ENCODE measurements at places on chromosomes 16 and 17.

- no peak for DNase-seq
Measured at GRCh38 chr17:64378890-64379354, 11.7 kb downstream of the PECAM1 start.

DNA sequence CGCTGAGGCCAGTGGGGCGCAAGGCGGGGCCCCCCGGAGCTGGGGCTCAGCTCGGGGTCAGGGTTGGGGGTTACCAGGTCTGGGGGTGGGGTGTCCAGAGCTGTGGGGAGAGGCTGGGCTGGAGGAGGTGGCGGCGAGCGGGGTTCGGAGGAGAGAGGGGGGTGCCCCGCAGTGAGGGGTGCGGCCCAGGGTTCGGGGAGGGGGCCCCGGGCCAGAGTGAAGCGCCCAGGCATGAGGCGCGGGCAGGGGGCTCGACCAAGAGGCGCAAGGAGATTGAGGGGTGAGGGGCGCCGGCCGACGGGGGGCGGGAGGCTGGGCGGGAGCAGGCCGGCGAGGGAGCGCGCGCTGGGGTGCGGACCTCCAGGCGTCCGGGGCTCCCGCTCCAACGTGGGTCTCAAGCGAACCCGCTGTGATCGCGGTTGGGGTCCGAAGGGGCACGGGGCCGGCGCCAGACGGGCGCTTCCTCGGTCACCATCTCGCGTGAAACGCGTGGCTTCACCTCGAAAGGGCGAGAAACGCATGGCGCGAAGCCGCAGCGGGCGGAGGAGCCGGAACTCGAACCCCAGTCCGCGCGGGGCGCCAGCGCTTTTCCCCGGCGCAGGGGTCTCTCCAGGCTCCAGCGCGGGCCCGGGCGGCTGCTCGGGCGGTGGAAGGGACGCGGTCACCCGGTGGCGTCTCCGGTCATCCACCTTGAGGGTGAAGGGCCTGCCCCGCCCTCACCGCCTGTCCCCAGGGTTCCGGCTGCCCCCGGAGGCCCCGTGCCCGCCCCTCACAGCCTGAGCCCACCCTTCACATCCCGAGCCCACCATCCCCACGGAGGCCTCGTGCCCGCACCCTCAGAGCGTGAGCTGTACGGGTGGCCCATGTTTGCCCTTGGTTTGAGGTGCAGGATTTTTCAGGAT, 846 bp downstream of the CPNE7 start:
- DNase-seq = no peak

DNA sequence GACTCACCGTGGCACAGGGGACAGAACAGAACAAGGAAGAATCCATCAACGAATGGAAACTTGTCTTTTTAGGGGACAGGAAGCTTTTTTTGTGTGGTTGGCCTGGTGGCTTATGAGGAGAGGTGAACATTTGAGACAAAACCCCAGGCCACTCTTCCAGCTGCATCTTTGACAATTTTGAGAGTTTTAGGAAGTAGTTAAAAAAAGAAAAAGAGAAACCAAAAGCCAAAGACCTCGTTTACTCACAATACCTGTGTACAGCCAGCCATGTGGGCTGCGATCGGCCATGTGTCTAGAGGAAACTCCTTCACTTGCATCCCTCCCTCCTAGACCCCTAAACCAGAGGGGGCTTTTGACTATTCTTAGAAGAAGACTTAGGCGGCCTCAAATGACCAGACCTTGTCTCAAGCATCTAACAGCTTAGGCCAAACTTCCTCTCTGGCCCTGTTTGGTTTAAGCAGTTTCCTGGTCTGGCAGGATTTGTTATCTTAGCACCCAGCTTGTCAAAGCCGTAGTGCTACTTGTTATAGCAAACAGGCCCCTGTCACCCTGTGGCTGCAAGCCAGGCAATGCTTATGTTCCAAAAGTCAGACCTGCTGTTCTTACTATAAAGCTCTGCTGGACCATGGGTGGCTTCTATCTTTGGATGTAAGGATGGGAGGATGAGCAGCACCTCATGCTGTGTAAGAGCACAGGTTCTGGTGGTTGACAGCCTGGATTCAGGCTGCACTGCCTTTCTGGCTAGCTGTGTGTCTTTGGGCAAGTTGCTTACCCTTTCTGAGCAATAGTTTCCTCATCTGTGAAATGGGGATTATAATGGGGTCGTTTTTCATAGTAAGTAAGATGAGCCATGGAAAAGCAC, 17.7 kb downstream of the KSR1 start:
- DNase-seq = peak; percentile 69

DNA sequence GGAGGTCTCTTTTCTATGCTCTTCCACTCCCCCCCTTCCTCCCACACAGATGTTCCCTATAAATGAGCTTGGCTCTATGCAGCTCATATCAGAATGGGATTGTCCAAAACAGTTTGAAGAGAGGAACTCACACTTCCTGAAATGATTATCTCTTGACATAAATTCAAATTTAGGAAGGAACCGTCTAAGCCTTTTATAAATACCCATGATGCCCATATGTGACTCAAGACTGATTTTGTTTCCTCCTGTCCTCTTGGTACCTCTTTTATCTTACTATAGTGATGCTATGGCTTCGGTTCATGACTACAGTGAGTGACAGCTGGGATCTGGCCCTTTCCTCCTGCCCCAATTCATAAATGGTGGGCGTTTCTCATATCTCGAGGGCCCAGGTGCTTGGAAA, 16.6 kb upstream of the TERF2 start:
- no peak for DNase-seq

GRCh38 chr17:6623941-6624340, 16.6 kb downstream of the KIAA0753 start:
- no peak for DNase-seq

GRCh38 chr17:55344514-55344997, 77.1 kb downstream of the MMD start:
- DNase-seq = no peak

- peak; percentile 70 for DNase-seq
Measured at GRCh38 chr17:48547808-48548522, 3.1 kb upstream of the HOXB2 start.

DNA sequence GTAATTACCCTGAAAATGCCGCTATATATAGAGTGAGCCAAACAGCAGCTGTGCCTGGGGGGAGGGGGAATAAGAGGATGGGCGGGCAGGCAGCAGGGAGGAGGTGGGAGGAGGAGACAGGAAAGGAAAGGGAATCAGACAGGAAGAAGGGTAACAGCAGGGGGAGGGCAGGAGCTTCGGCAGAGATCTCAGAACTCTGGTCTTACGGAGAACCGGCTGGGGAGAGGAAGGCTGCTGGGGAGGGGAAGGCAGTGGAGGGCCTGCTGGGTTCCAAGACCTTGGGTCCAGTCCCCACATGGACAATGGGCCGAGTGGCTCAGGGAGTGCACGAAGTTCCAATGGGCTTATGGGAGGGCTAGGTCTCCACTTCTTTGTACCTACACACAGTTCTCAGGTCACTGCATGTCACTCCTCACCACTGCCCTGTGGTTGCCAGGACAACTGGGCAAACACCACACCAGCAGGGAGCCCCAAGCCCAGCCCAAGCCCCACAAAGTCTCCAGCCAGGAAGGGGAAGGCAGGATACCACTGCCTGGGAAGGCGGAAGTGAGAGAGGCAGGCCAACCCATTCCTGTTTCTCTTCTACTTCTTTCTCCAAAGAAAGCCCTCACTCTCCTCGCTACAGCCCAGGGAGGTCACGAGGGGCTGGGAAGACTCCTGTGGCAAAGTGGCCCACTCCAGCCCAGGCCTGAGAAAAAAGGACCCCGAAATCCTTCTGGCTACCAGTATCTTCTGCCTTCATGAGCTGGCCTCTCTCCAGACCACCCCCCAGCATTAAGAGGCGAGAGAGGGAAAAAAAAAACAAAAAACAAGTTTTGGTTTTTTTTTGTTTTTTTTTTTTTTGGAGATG, 25.3 kb downstream of the G6PC3 start:
- DNase-seq = peak; percentile 89
